ENCODE measurements at places on chromosomes 7 and 10. TPM values are rescaled to one million over a fixed set of nuclear protein-coding genes. Genes with fewer than 3 reads are reported as not detected.

GRCh38 chr10:117461766-117462423 is 80.7 kb upstream of the EMX2 start:
- no peak for DNase-seq

DNA sequence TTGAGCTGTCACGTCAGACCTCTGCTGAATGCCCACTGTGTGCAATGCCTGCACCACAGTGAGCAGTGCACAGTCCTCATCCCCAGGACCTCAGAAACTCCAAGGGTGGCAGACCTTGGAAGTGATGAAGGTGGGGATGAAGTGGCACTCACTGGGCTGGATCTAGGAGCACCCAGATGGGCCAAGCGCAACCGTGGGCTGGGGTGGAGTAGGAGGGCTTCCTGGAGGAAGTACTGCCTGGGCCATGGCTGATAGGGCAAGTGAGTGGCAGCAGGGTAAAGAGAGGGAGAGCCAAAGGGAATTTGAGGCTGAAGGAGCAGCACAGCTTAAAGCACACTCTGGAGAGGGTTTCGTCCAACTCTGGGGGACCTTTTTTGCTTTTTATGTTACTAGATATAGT is 52.3 kb downstream of the RBM20 start:
- no peak for DNase-seq

The HYAL4 gene
- total RNA-seq, result 0.14 TPM

DNA sequence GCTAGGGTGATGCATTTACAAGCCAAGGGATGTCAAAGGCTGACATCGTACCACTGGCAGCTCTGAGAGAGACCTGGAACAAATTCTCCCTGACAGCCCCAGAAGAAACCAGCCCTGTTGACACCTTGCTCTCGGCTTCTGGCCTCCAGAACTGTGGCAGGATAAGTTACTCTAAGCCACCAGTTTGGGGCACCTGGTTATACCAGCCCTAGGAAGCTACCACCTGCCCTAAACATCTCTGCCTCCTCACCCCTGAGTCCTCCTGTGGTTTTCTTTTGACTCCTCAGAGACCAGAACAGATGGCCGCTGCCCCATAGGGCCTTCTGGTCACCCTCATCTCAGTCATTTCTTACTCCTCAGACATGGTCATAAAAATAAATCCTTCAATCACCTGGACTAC is 107.4 kb downstream of the CPXM2 start:
- no peak for DNase-seq

The CCAR1 gene
- total RNA-seq, result 110 TPM

- DNase-seq, result no peak
Measured at GRCh38 chr10:43000021-43000411, 76.9 kb upstream of the RET start.

The ASCC1 gene
- 87.6 TPM for total RNA-seq

DNA sequence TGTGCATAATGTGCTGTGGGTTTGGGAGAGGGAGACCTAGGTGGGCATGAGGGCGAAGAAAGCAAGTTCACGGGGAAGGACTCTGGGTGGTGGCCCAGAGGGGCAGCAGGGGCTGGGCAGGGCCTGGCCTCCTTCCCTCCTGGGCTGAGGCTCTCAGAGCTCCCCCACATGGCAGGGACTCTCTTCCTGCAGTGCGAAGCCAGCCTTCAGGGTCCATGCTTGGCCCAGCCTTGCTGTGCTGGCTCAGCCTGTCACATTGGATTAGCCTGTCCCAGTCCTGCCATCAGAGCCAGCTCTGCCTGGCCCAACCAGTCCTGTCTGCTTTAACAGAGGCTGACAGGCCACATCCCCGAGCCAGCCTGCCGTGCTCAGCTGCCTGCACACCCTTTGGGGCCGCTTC is 20.4 kb upstream of the ZNF488 start:
- no peak for DNase-seq

DNA sequence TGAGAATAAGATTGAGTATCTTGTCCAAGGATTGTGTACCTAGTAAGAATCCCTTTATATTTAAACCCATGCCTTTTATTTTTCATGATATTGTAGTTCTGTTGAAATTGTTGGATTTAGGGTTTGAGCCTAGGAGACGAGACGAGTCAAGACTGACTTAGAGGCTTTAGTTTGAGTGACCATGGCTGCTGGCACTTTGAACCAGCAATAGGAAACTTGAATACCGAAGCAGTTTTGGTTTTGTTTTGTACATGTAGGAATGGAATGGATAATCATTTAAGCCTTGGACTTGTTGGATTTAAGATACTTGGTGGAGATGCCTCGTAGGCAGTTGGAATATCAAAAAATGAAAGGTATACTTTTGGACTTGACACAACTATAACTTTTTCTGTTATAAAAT is 229.0 kb downstream of the BICC1 start:
- DNase-seq, result no peak

DNA sequence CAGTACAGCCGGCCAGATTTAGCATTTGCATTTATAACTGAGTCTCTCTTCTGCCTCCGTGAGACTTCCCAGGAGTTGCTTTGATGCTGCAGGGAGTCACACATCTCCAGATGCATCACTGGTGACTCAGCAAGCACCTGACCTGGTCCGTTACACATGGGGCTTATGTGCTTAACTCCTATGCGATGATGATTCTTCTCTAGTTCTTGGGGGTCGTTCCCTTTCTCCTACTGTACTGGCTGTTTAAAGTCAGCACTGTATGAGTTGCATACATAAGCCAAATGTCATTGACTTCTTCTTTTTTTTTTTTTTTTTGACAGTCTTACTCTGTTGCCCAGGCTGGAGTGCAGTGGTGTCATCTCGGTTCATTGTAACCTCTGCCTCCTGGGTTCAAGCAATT is 13.0 kb upstream of the AKR1E2 start:
- no peak for DNase-seq

GRCh38 chr7:100539436-100540006 is 518 bp downstream of the AGFG2 start:
- DNase-seq, result no peak

The ZNF775 gene
- 5.0 TPM for total RNA-seq

GRCh38 chr10:10492420-10492819 is 525.3 kb upstream of the CELF2 start:
- no peak for DNase-seq

GRCh38 chr10:44723619-44724325 is 187.4 kb upstream of the TMEM72 start:
- no peak for DNase-seq

The ZNF655 gene
- total RNA-seq, result 50.8 TPM

DNA sequence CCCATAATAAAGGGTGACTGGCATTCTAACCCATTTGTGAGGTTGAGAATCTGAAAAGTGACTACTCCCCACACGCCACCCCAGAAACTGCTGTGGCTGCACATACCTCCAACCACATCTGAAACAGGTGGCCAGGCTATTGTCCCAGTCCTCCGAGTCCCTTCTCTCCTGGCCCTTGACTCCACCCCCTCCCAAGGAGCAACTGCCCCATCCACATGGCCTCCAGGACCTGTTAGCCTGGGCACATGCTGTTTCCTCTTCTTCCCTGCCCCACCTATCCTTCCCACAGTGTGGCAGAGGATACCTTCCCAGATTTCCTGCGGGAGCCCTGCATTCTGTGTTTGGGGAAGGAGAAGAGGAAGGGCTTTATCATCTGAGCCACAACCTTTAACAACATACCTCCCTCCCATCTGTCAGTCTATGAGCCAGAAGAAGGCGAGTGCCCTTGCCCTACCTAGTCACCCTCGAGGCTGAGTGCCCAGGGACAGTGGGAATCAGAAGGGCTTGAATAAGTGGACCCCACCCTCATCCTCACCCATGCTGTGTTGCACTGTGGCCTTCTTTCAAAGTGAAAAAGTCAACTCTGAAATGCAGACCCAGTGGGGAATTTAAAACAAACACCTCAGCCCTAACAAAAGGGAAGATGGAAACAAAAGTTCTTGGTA is 11.9 kb downstream of the STEAP1B start:
- no peak for DNase-seq

The TLX1 gene
- not detected for total RNA-seq

DNA sequence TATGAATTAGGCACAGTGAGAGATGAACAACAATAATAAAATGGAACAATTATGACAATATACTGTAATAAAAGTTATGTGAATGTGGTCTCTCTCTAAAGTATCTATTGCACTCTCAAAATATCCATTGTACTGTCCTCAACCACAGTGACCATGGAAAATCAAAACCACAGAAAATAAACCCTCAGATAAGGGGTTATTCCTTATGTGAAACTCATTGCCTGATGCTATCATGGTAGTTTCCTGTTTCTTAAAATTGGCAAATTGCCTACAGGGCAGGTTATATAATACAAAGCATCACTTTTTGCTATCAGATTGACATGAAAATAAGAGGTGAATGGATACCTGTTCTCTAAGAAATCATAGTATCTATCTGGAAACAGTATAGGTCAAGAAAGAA is 3.8 kb downstream of the MCM10 start:
- DNase-seq, result no peak

GRCh38 chr10:80156216-80156615 is 23.7 kb downstream of the PLAC9 start:
- no peak for DNase-seq

The IFIT1B gene
- not detected for total RNA-seq

Data from activated naive CD4-positive, alpha-beta T cell treated with anti-CD3 and anti-CD28 coated beads, Interleukin-2, amount 50 U/mL, for 72 hours (primary cell).